ENCODE measurements at places on chromosomes 1 and 21.

DNA sequence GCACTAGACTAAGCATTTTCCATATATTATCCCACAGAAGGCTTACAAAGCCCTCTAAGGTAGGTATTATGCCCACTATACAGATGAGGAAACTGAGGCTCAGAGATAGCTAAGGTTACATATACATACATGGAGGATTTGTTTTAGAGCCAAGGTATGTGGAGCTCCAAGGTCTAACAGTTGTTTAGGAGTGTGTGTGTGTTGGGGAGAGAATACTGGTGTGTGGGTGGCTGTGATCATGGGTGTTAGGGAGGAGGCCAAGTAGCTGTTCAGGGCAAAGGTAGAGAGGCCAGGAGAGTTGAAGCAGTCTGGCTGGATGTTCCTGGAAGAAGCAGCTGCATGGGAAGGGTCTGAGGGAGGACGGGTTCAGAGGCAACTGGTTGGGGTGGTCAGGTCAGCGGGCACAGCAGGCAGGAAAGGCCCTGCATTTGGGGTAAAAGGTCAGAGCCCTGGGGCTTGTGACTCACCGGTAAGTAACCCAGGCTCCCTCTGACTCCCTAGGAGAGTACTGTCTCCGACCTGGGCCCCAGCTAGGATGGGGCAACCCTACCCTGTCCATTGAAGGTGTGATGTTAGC is 5.1 kb upstream of the LDLRAP1 start:
- no peak for DNase-seq

GRCh38 chr1:183070923-183071618 is 47.9 kb downstream of the LAMC1 start:
- no peak for DNase-seq

- no peak for DNase-seq
Observed at GRCh38 chr21:43645136-43645891, 14.0 kb downstream of the HSF2BP start.

DNA sequence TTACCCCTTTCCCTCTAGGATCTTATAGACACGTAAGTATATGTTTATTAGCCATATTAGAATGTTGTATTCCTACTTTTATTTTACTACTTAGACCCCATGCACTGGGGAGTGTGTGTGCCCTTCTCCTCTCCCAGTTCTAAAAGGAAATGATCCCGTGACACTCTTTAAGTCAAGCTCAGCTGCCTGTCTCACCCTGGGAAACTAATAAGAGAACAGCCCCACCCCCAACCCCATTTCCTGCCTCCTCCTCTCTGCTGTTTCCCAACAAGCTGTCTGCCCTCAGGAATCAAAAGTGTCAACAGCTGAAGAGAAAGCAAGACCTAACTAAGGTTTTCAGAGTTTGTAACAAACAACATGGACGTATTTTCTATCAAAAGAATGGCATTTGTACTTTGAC is 92.6 kb upstream of the VAV3 start:
- DNase-seq, result no peak

DNA sequence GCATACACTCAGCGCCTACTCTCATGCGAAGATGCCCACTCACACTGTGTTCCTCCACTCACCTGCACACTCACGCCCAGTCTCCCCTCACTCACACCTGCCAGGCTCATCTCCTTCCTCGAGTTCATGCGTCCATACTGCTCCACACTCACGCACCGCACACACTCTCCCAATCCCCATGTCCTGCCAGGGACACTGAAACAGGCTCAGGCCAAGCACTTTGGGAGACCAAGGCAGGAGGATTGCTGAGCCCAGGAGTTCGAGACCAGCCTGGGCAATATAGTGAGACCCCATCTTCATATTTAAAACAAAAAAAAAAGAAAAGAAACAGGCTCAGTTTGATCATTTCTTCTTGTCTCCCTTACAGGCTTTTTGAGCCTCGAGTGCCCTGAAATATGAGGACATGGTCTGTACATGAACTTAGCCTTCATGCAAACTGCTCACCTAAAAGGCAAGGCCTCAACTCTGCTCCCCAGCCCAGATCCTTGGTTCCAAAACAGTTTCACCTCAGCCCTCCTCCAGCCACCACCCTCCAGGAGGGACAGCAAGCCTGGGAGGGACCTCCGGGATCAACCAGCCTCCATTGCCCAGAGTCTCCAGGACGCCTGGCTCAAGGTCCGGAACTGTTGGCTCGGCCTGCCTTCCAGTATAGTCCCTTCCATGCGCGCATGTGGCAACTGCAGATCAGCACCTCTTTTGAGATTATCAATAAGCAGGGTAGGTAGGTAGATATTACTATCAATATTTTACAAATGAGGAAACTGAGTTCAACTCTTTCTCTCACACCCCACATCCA is 2.4 kb upstream of the PTAFR start:
- DNase-seq, result no peak

DNA sequence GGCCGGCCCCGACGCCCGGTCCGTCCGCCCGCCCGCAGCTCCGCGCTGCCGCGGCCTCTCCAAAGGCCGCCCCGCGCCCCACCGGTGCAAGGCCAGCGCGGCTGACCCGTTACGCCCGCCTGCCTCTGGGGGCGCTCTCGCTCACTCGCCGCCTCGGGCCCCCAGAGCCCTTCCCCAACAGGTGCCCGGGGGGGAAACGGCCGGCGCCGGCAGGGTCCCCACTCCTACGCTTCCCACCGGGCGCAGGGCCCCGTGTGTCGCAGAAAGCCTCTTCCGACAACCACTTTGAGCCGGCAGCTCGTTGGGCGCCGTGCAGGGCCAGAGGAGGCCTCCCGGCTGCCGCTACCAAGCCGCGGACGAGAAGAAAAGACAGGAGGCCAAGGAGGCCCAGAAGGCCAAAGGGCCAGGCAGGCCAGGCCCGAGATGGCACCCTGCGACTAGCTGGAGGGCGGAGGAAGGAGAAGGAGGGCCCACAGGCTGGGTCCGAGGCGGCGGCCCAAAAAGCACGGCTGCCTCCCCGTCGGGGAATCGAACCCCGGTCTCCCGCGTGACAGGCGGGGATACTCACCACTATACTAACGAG is 64.9 kb upstream of the FCGR2A start:
- no peak for DNase-seq

DNA sequence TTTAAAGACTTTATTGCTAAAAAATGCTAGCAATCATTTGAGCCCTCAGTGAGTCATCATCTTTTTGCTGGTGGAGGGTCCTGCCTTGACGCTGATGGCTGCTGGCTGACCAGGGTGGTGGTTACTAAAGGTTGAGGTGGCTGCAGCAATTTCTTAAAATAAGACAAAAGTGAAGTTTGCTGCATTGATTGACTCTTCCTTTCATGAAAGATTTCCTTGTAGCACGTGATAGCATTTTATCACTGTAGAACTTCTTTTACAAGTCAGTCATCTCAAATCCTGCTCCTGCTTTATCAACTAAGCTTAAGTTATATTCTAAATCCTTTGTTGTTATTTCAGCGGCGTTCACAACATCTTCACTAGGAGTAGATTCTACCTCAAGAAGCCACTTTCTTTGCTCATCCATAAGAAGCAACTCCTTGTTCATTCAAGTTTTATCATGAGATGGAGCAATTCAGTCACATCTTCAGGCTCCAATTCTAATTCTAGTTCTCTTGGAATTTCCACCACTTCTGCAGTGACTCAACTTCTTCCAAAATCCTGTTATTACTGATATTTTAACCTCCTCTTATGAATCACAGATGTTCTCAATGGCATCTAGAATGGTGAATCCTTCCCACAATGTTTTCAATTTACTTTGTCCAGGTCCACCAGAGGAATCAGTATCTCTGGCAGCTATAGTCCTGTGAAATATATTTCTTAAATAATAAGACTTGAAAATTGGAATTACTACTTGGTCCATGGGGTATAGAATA is 17.6 kb upstream of the RGS1 start:
- DNase-seq, result no peak

DNA sequence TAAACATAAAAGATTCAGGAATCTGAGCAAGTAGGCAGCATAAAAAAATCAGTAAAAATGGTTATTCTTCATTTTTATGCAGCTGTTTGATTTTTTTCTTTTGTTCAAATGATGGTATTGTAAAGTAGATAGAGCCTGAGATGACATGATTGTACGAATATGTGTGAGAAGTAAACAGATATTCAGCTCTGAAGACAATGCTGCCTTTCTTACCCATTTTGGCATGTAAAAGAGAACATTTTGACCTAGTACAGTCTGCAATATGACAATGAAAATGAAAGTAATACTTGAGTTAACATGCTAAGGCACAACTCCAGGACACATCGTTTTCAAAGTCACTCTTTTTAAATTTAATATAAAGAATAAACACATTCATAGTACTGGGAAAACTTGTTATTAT is 95.7 kb upstream of the NCAM2 start:
- DNase-seq, result no peak

DNA sequence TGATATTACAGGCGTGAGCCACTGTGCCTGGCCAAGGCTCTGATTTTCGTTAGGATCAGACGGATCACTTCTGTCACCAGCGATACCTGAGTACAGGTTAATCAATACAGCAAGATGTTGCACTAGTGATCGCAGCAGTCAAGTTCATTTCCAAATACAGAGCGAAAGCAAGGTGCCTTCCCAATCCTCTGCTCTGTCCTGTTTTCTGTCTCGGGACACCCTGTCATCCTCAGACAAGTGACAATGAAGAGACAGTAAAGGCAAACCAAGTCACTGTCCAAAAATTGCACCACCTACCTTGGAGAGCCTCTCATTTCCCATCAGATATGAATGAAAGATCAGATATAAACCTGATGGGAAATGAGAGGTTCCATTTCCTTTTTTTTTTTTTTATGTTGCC is 5.6 kb upstream of the CLDN14 start:
- DNase-seq, result no peak

GRCh38 chr1:218886101-218886871 is 287.4 kb upstream of the LYPLAL1 start:
- peak; percentile 26 for DNase-seq

GRCh38 chr1:41898191-41898713 is 20.5 kb downstream of the HIVEP3 start:
- DNase-seq, result no peak

- no peak for DNase-seq
Observed at GRCh38 chr1:168091720-168092550, 44.8 kb downstream of the GPR161 start.

DNA sequence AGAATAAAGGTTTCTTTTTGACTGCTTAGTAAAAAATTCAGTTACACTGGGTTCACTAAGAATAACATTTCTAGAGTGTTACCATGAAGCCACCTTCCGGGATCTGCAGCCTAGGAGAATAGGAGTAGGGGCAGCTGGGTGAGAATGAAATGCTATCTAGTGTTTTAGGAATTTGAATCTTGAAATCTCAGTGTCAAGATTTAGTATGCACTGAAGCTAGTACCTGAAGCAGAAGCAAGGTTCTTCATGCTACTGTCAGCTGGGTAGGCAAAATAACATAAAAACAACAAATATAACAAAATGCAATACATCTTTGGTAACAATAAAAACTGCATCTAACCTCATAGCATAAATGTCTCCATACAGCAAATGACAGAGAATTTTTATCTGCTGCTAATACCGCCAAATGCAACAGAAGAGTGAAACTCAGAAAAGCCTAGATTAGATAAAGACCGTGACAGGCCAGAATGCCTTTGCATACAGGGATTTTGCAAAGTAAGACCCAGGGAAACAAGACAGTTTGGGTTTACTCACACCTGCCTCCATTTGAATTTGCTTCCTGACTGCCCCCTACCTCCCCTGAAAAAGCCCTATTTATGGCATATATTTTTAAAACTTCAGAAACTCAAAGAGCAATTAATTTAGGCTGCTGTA is 58.2 kb downstream of the GADD45A start:
- no peak for DNase-seq

DNA sequence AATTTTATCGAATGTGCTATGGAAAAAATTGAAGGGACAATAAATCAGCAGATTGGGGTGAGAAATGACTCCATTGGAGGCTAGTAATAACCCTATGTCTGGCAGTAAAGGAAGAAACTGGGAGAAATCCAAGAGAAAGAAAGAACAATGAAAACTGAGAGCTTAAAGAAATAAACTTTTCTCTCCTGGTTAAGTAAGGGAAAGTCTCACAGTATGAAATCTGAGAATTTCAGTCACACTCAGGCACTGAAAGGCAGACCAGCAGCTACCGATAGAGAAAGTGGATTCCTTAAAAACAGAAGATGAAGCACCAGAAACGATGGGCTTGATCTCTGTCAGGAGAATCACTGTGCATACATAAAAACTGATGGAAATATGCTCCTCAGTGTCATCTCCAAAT is 404.2 kb downstream of the PLPP3 start:
- no peak for DNase-seq

GRCh38 chr1:25356848-25357247 is 18.7 kb downstream of the TMEM50A start:
- DNase-seq, result no peak

DNA sequence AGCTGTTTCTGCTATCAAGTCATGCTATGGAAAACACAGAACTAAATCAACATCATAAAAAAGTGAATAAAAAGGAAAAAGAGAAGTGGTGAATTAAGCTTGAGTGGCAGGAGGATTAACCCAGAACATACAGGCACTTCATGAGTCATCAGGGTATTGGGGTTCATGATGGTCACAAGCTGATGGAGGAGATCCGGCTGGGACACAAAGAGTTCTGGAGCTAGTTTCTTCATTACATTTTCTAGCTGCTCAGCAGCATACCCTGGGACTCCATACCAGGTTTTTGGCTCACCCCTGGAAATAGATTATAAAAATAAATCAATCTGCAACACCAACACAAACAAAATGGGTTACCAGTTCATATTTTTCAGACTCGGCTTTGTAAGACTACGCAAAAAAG is 42.5 kb upstream of the SYT2 start:
- no peak for DNase-seq

DNA sequence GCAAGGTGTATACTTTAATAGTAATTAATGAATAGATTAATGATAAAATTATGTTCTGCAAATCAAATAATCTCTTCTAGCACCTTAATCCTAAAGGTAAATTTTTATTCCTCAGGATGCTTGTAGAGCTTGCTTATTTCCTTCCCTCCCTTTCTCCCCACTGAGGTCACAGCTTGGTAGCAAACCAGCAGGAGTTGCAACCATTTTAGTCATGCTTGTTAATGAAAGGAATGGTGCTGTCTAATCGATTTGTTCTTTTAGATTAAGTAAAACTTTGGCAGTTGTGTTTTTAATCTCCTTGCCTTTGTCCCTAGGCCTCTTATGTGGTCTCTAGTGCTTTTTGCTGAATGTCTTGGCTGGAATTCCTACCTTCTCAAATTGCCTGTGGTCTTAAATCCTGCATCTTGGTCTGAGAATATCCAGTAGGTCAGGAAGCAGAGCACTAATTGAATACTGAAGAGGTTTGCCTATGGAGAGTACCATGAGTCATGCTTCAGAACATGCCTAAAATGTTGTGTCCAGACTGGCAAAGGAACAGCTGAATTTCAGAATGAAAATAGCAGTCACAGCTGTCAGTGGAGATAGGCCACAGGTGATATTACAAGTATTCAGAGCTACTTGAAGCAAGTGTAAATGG is 36.3 kb upstream of the RWDD3 start:
- DNase-seq, result no peak

GRCh38 chr1:153404768-153405167 is 11.6 kb upstream of the S100A7A start:
- DNase-seq, result no peak

Measured in hypothalamus (tissue), 51 donors.